ENCODE measurements at places on chromosomes 3 and 15. TPM values are rescaled to one million over a fixed set of nuclear protein-coding genes. Genes with fewer than 3 reads are reported as not detected.

CFAP100 gene
- total RNA-seq = not detected

ITIH1 gene
- not detected for total RNA-seq

GP5 gene
- 6.2 TPM for total RNA-seq

C3orf85 gene
- not detected for total RNA-seq

DNA sequence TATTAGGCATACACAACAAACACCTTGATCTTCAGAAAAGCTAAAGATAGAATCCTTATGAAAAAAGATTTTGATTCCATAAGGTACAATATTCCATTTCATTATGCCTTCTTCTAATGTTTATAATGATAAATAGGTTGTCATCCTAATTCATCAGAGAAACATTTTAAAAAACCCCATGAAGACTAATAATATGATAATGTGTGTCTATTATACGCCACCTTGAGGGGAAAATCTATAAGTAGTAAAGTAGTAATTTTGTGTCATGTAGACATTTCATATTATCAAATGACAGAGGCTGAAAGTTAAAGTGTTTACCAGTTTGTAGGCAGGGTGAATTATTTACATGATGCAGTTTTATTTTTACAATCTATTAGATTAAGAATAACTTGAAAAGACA lies 524.3 kb downstream of the GBE1 start:
- DNase-seq = no peak
- H3K27ac ChIP-seq = no peak overlapping the region
- H3K4me1 ChIP-seq = no peaks in the 10 kb centered on the region
- no peak overlapping the region for H3K4me3 ChIP-seq
- no peaks in the 10 kb centered on the region for H3K27me3 ChIP-seq

- DNase-seq = no peak
- H3K36me3 ChIP-seq = no peaks in the 10 kb centered on the region
- H3K4me3 ChIP-seq = no peak overlapping the region
- H3K27ac ChIP-seq = no peak overlapping the region
- H3K4me1 ChIP-seq = no peaks in the 10 kb centered on the region
Observed at GRCh38 chr3:58018892-58019742, 10.9 kb downstream of the FLNB start.

- no peaks in the 10 kb centered on the region for H3K4me1 ChIP-seq
- no peak overlapping the region for H3K4me3 ChIP-seq
- no peak for DNase-seq
- H3K36me3 ChIP-seq = no peaks in the 10 kb centered on the region
- no peak overlapping the region for H3K27ac ChIP-seq
Observed at GRCh38 chr15:31887246-31887645, 143.1 kb upstream of the CHRNA7 start.

DNA sequence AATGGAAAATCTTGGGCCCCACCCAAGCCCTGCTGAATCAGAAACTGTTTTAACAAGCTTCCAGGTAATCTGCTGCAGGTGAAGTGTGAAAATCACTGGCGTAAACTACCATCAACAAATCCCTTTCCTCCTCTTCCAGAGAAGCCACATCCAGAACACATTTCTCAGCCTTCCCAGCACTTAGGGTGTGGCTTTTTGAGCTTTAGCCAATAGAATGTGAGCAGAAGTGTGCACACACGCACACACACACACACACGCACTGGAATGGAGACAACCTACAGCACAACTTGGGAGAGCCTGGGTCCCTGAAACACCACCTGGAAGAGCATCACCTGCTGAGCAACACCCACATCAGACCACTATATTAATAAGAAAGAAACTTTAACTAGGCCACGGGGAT lies 98.6 kb downstream of the OSBPL10 start:
- H3K4me3 ChIP-seq = no peak overlapping the region
- H3K36me3 ChIP-seq = no peaks in the 10 kb centered on the region
- H3K27ac ChIP-seq = no peak overlapping the region
- H3K27me3 ChIP-seq = no peaks in the 10 kb centered on the region
- H3K4me1 ChIP-seq = no peaks in the 10 kb centered on the region

DNA sequence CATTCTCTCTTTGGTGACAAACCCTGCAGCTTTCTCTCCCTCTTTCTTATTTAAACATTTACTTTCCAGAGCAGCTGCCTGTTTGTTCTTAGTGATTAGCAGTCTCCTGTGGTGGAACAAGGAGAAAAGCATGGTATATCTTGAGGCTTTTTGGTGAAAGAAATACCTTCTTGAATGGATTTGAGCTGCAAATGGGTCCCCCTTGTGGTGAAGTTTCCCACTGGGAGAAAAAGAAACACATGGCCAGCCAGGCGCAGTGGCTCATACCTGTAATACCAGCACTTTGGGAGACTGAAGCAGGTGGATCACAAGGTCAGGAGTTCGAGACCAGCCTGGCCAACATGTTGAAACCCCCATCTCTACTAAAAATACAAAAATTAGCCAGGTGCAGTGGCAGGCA lies 48.3 kb upstream of the ACP3 start:
- no peak for DNase-seq
- no peaks in the 10 kb centered on the region for H3K4me1 ChIP-seq
- H3K27me3 ChIP-seq = no peaks in the 10 kb centered on the region
- no peak overlapping the region for H3K27ac ChIP-seq
- no peaks in the 10 kb centered on the region for H3K36me3 ChIP-seq

- H3K27me3 ChIP-seq = no peaks in the 10 kb centered on the region
- no peaks in the 10 kb centered on the region for H3K4me1 ChIP-seq
- H3K27ac ChIP-seq = no peak overlapping the region
- H3K36me3 ChIP-seq = no peaks in the 10 kb centered on the region
- no peak for DNase-seq
Observed at GRCh38 chr3:169289273-169289672, 374.2 kb downstream of the MECOM start.

DNA sequence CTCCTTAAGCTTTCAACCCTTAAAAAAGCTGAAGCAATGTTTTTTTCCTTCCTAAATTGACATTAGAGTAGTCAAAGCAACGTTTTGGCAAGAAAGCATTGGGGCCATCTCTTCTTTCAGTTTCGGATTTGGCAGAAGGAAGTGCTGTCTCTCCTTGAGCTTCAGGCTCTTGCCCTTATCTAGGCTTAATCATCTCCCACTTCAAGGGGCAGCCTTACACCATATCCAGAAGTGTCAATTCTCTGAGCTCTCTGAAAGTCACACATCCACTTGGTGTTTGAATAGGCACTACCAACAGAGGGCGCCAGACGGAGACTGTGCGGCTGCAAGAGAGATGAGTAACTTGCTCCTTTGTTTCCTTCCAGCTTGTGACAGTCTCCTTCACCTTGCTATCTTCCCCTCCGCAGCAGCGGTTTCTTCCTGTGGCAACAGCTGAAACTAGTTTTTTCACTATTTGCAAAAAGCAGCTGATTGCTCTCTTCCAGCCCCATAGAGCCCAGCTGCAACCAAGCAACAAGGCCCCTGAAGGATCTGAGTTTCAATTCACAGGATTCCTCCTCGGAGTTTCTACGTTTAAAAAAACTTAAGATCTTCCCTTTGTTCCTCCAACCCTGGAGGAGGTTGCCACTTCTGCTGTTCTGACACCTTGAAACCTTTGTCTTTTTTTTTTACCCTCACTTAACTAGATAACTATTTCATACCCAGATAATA lies 147.0 kb upstream of the SLCO3A1 start:
- no peaks in the 10 kb centered on the region for H3K27me3 ChIP-seq
- H3K27ac ChIP-seq = no peak overlapping the region
- no peaks in the 10 kb centered on the region for H3K36me3 ChIP-seq
- peaks cover 10% of the 10 kb centered on the region for H3K4me1 ChIP-seq

DNA sequence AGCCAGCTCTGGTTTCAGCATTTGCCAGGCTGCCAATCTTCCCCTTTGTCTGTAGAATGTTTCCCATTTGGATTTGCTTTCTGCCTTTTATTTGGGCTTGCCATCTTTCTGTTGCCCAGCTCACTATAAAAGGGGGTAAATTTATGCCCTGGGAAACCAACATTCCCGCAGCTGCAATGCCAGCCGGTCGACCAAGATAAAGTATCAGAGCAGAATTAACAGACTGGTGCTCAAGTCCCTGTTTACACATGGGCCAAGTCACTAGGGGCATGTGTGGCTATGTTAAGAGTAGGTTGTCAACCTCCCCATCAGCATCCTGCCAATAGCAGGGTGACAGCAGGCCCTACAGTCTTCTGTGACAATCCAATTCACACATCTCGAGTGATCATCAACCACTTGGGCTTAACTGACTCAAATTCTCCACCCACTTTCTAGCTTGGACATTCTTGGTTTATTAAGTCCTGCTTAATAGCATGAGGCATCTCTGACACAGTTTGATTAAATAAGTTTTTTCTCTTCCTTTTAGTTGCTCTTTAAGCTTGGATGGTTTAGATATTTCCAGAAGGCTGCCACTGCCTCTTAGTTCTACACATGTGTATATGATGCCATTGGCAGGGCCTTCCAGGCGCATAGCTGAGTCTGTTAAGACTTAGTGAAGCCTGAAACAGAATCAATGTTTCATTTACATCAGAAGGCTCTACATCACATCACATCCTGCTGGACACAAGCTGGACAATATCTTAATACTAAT lies 24.1 kb upstream of the VEPH1 start:
- no peak for DNase-seq
- H3K4me1 ChIP-seq = no peaks in the 10 kb centered on the region
- no peaks in the 10 kb centered on the region for H3K36me3 ChIP-seq
- no peak overlapping the region for H3K27ac ChIP-seq
- H3K27me3 ChIP-seq = no peaks in the 10 kb centered on the region

All from naive thymus-derived CD4-positive, alpha-beta T cell (primary cell).